Hematopoietic multipotent progenitor cell treated with erythropoietin and hydrocortisone succinate and interleukin-3 and kit ligand, for 8 days (in vitro differentiated cells): ENCODE measurements at places on chromosomes 4 and X.
A peak's percentile ranks its signal among the peaks of the same experiment; 100 is the strongest.

GRCh38 chr4:100738196-100739165, 220.7 kb upstream of the EMCN start:
- DNase-seq = no peak

GRCh38 chr4:142925161-142925560, 79.1 kb upstream of the INPP4B start:
- no peak for DNase-seq

- DNase-seq = no peak
Observed at GRCh38 chr4:48112017-48112667, 21.9 kb downstream of the TXK start.

DNA sequence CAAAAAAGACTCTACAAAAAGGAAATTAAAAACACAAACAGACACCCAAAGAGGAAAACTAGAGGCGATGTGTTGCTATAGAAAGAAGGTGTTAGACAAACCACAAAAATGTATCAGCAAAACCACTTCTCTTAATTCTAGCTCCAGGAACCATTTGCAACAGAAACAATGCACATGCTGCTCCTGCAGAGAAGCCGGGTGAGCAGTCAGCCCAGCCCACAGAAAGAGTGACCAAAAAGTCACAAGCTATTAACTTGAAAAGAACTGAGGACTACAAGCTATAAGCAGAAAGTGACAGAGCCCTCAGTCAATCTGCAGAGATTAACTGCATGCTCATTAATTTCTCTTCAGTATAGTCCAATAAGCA, 96.2 kb upstream of the KLHL13 start:
- no peak for DNase-seq

DNA sequence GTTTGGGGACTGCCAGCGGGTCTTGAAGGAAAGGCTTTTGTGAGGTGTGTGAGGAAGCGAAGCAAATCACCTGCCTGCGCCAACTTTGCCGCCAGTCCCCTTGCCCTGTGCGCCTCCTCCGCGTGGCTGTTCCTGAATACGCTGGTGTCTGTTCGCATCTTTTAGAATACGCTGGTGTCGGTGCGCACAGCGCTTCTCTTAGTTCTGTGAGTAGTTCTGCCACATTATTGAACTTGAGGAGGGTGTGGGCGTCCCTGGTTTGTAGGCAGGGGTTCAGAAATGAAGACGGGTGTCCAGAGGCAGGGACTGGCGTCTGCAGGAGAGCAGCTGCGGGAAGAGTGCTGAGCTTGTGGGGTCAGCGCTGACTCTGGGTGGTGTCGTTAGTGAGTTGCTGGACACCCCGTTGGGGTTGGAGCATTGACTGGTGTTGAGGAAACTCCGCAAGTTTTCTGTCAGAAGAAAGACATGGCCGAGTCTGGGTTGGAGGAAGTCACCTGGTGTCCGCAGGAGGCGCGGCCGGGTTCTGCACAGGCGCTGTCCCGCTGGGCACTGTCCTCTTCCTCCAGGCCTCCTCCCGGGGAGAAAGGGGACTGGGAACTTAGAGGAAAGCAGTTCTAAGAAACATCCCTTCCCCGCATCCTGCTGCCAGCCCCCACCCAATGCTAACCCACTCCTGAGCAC, 930 bp downstream of the ZNF718 start:
- DNase-seq = peak; percentile 44

GRCh38 chr4:88195328-88196012, 37.0 kb upstream of the ABCG2 start:
- no peak for DNase-seq

DNA sequence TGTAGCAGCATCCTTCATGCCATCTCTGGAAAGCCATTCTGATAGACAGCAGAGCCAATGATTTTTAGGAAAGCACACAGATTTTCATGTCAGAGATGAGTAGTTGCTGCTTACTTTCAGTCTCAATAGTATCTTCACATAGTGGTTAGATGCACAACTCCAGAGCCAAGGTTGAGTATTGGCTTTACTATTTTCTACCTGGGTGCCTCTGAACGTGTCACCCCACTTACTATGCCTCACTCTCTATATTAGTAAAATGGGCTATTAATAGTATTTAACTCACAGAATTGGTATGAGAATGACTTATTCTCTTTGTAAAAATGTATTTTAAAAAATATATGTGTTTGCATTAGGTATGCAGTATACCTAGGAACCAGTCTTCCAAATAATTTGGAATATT, 108.8 kb upstream of the STIM2 start:
- no peak for DNase-seq

GRCh38 chr4:139643042-139643895, 22.4 kb upstream of the MGST2 start:
- no peak for DNase-seq

- DNase-seq = peak; percentile 73
Observed at GRCh38 chr4:122045533-122045932, 93.7 kb upstream of the TRPC3 start.
